A549 treated with RU486 at 1 μM for 4 hours (cell line): ENCODE measurements at places on chromosomes 2 and 18. TPM values are rescaled to one million over a fixed set of nuclear protein-coding genes. Genes with fewer than 3 reads are reported as not detected.

SKA1 gene
- 10.4 to 14.0 TPM (median 12.1 TPM) in 5 replicates for total RNA-seq

GAL3ST2 gene
- 0.10 to 0.36 TPM (median 0.23 TPM) in 4 of 5 replicates, not detected in the other for total RNA-seq

L3MBTL4 gene
- not detected in 5 replicates for total RNA-seq

C2orf72 gene
- total RNA-seq = 5.6 to 9.3 TPM (median 5.6 TPM) in 5 replicates

HEATR5B gene
- 4.6 to 7.0 TPM (median 6.7 TPM) in 5 replicates for total RNA-seq

ALLC gene
- total RNA-seq = 0.21 TPM in 1 of 5 replicates, not detected in the others

SP5 gene
- 0.05 TPM in 1 of 5 replicates, not detected in the others for total RNA-seq

MZT2B gene
- 267 to 463 TPM (median 389 TPM) in 5 replicates for total RNA-seq

ACMSD gene
- total RNA-seq = not detected in 5 replicates

ABCG5 gene
- not detected in 5 replicates for total RNA-seq

ANKRD23 gene
- 1.2 to 2.0 TPM (median 1.8 TPM) in 5 replicates for total RNA-seq

ANKRD30BL gene
- total RNA-seq = not detected in 5 replicates

ZNF512 gene
- total RNA-seq = 13.5 to 19.0 TPM (median 17.1 TPM) in 5 replicates

RND3 gene
- 56.1 to 75.4 TPM (median 67.3 TPM) in 5 replicates for total RNA-seq

PAX8 gene
- total RNA-seq = 0.54 to 1.2 TPM (median 1.1 TPM) in 5 replicates

HJURP gene
- total RNA-seq = 76.2 to 89.5 TPM (median 80.6 TPM) in 5 replicates

ANKRD62 gene
- not detected in 5 replicates for total RNA-seq

NEU4 gene
- 0.13 to 0.34 TPM (median 0.18 TPM) in 4 of 5 replicates, not detected in the other for total RNA-seq

FAM110C gene
- 0.06 to 0.30 TPM (median 0.16 TPM) in 5 replicates for total RNA-seq

SIX2 gene
- 0.08 to 0.36 TPM (median 0.19 TPM) in 5 replicates for total RNA-seq

GREB1L gene
- 0.95 to 2.5 TPM (median 2.3 TPM) in 5 replicates for total RNA-seq

CNDP1 gene
- not detected in 5 replicates for total RNA-seq

VAMP5 gene
- 0.15 TPM in 1 of 5 replicates, not detected in the others for total RNA-seq

MAP3K20 gene
- total RNA-seq = 25.4 to 39.4 TPM (median 34.5 TPM) in 5 replicates

GNAL gene
- 4.0 to 6.8 TPM (median 6.2 TPM) in 5 replicates for total RNA-seq

CABLES1 gene
- 12.2 to 14.0 TPM (median 13.3 TPM) in 5 replicates for total RNA-seq

HOXD12 gene
- total RNA-seq = not detected in 5 replicates

UCN gene
- 0.71 to 2.2 TPM (median 1.8 TPM) in 5 replicates for total RNA-seq

CXCR1 gene
- total RNA-seq = not detected in 5 replicates

FOXD4L1 gene
- 0.21 to 0.58 TPM (median 0.28 TPM) in 5 replicates for total RNA-seq

TBR1 gene
- 0.09 to 0.14 TPM in 2 of 5 replicates, not detected in the others for total RNA-seq

SERPINB8 gene
- total RNA-seq = 8.8 to 14.8 TPM (median 9.3 TPM) in 5 replicates

SH2D6 gene
- total RNA-seq = 0.46 to 1.6 TPM (median 0.55 TPM) in 5 replicates

IL36RN gene
- 0.06 to 0.59 TPM (median 0.08 TPM) in 4 of 5 replicates, not detected in the other for total RNA-seq
